Muscle of leg (tissue), 16 donors: ENCODE measurements at places on chromosomes 7 and 10.
A peak's percentile ranks its signal among the peaks of the same experiment; 100 is the strongest.

DNA sequence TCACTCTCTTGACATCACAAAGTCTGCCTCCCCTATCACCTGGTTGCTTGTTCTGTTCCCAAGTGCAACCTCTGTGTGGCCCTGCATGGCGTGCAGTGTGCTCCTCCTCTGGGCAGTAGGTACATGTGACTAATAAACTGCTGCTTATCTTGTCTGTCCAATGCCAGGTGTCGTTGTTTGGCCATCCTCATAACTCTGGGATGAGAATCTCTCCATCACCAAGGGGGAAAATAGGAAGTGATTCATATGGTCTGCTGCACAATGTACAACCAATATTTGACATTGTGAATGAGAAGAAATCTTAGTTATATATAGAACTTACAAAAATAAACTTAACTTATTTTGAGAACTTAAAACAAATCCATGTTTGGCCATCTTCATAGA lies 135.2 kb downstream of the INHBA start:
- no peak overlapping the region for H3K27ac ChIP-seq
- H3K4me3 ChIP-seq = no peak overlapping the region
- no peaks in the 10 kb centered on the region for H3K27me3 ChIP-seq
- DNase-seq = no peak

- H3K36me3 ChIP-seq = peaks cover 43% of the 10 kb centered on the region
- H3K27me3 ChIP-seq = no peaks in the 10 kb centered on the region
These were observed 55.3 kb downstream of the NCAPG2 start for GRCh38 chr7:158649279-158649678.

DNA sequence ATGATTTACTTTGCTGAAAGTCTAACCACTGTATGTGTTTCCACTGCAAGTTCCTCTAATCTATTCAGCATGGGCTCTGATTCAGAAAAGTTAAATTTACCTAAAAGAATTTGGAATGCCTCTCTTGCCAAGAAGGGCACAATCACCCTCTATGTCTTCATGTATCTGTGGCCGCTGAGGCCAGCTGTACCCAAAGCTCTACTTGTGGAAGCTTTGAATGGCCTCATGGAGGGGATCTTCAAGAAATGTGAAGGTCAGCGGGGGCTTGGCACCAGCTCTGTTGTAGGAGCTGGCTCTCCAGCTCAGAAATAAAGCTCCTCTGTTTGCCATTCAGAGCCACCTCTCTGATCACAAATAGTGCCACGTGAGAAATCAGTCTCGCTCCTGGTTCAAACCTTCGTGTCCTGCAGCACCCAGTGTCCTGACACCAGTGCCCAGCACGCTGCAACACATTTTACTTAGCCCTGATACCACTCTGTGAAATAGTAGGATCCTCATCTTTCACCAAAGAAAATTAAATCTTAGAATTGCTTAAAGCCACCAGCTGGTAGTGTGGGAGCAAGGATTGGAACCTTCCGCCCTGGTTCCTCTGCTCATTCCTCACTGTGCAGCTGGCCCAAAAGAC lies 61.1 kb downstream of the PKD1L1 start:
- peaks cover 37% of the 10 kb centered on the region for H3K4me1 ChIP-seq
- H3K4me3 ChIP-seq = no peak overlapping the region
- peak; percentile 35 for DNase-seq
- no peaks in the 10 kb centered on the region for H3K27me3 ChIP-seq

DNA sequence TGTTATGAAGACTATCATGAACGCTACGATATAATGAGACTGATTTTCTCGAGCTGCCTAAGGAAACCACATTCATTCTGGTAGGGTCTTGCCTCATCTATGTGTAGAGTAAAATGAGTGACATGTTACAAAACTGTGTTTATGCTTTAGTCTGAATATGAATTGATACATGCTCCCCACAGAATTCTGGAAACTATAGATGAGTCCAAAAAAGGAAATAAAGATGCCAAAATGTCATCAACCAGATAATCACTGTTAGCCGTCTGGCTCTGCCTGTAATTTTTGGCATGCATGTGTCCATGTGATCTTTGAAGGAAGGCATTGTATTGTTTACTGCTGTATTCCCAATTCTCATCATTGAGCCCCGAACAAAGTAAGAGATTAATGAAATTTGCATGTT lies 42.6 kb upstream of the GPR37 start:
- H3K4me1 ChIP-seq = no peaks in the 10 kb centered on the region
- H3K27me3 ChIP-seq = no peaks in the 10 kb centered on the region
- no peak overlapping the region for H3K4me3 ChIP-seq
- no peak overlapping the region for H3K27ac ChIP-seq

GRCh38 chr7:107907790-107908189 lies 16.8 kb downstream of the DLD start:
- peaks cover 23% of the 10 kb centered on the region for H3K36me3 ChIP-seq
- no peaks in the 10 kb centered on the region for H3K27me3 ChIP-seq
- no peak for DNase-seq

DNA sequence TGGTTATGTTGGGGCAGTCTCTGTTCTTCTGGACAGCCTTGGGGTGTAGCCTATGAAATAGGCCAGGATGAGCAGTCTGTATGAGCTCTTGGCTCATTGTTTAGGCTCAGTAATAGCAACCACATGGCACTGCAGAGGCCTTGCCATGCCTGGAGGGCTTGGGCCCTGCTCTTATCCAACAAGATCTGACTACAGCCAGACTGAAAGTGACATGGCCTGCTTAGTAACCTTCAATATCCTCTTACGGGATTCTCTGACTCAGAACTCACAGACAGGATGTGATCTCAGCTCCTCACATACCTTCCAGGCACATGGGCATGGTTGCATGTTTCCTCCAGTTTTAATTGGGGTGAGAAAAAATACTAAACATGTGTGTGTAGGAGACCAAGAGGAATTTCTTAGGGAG lies 289.3 kb downstream of the PTEN start:
- no peaks in the 10 kb centered on the region for H3K36me3 ChIP-seq
- no peak overlapping the region for H3K4me3 ChIP-seq
- no peaks in the 10 kb centered on the region for H3K27me3 ChIP-seq
- peaks cover 3% of the 10 kb centered on the region for H3K4me1 ChIP-seq

DNA sequence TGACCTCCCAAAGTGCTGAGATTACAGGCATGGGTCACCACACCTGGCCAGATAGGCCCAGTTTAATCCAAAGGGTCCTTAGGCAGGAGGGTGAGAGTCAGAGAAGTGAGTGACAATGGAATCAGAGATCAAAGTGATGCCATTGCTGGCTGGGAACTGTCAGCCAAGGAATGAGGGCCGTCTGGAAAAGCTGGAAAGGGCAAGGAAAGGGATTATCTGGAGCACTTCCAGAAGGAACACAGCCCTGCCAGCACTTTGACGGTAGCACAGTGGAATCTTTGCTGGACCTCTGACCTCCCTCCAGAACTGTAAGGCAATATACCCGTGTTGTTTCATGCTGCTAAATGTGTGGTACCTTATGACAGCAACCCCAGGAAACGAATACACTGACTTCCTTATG lies 11.3 kb upstream of the TAS2R40 start:
- no peak overlapping the region for H3K27ac ChIP-seq
- no peaks in the 10 kb centered on the region for H3K27me3 ChIP-seq
- peaks cover 5% of the 10 kb centered on the region for H3K4me1 ChIP-seq
- no peak for DNase-seq

- peak; percentile 69 for DNase-seq
- H3K36me3 ChIP-seq = peaks cover 45% of the 10 kb centered on the region
These were observed 23.6 kb downstream of the ZNF783 start for GRCh38 chr7:149285603-149286002.

GRCh38 chr10:1563028-1563427 lies 174.3 kb downstream of the ADARB2 start:
- H3K4me3 ChIP-seq = no peak overlapping the region
- H3K4me1 ChIP-seq = no peaks in the 10 kb centered on the region
- H3K36me3 ChIP-seq = no peaks in the 10 kb centered on the region
- no peak overlapping the region for H3K27ac ChIP-seq
- peaks cover 7% of the 10 kb centered on the region for H3K27me3 ChIP-seq
- no peak for DNase-seq
